ENCODE measurements at places on chromosomes 5 and 9.

DNA sequence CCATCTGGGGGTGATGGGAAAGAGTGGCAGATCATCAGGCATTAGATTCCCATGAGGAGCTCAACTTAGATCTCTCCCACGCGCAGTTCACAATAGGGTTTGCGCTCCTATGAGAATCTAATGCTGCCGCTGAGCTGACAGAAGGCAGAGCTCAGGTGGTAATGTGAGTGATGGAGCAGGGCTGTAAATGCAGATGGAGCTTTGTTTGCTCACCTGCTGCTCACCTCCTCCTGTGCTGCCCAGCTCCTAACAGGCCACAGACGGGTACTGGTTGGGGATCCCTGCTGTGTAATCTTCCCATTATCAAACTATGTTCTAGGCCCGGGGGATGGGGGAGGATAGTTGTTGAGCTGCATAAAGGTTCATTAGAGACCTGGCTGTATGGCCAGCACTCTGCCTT is 58.4 kb downstream of the UGCG start:
- DNase-seq, result no peak

- peak; percentile 9 for DNase-seq
Observed at GRCh38 chr9:109600142-109600541, 102.0 kb upstream of the PTPN3 start.

GRCh38 chr9:134449180-134449916 is 123.1 kb downstream of the RXRA start:
- peak; percentile 81 for DNase-seq

- no peak for DNase-seq
Observed at GRCh38 chr5:150523472-150524350, 15.8 kb downstream of the NDST1 start.

- no peak for DNase-seq
Observed at GRCh38 chr5:56545016-56545415, 270.3 kb upstream of the MAP3K1 start.
